Activated naive CD8-positive, alpha-beta T cell treated with anti-CD3 and anti-CD28 coated beads, Interleukin-2, amount 10 ng/mL, durations not matched to agents 7 days and 5 days (primary cell): ENCODE measurements at places on chromosomes 5 and 9. TPM values are rescaled to one million over a fixed set of nuclear protein-coding genes. Genes with fewer than 3 reads are reported as not detected.

ZNF782 gene
- 6.2 TPM for total RNA-seq

SPINK4 gene
- not detected for total RNA-seq

EIF4E1B gene
- total RNA-seq, result not detected

GRCh38 chr9:76516871-76517270, 57.9 kb downstream of the GCNT1 start:
- no peaks in the 10 kb centered on the region for H3K36me3 ChIP-seq
- peaks cover 18% of the 10 kb centered on the region for H3K27me3 ChIP-seq
- H3K4me3 ChIP-seq, result no peak overlapping the region
- no peak overlapping the region for H3K27ac ChIP-seq
- DNase-seq, result no peak

CCNJL gene
- not detected for total RNA-seq

ST6GALNAC6 gene
- 105 TPM for total RNA-seq

- DNase-seq, result no peak
- H3K4me3 ChIP-seq, result no peak overlapping the region
- H3K27ac ChIP-seq, result no peak overlapping the region
- no peaks in the 10 kb centered on the region for H3K27me3 ChIP-seq
- peaks cover 2% of the 10 kb centered on the region for H3K4me1 ChIP-seq
- H3K36me3 ChIP-seq, result peaks cover 25% of the 10 kb centered on the region
These were observed 24.9 kb downstream of the MELK start for GRCh38 chr9:36597412-36598178.

GRCh38 chr5:33371660-33372059, 69.1 kb upstream of the TARS1 start:
- H3K36me3 ChIP-seq, result no peaks in the 10 kb centered on the region
- H3K27ac ChIP-seq, result no peak overlapping the region
- H3K27me3 ChIP-seq, result no peaks in the 10 kb centered on the region
- peaks cover 3% of the 10 kb centered on the region for H3K4me1 ChIP-seq

DNA sequence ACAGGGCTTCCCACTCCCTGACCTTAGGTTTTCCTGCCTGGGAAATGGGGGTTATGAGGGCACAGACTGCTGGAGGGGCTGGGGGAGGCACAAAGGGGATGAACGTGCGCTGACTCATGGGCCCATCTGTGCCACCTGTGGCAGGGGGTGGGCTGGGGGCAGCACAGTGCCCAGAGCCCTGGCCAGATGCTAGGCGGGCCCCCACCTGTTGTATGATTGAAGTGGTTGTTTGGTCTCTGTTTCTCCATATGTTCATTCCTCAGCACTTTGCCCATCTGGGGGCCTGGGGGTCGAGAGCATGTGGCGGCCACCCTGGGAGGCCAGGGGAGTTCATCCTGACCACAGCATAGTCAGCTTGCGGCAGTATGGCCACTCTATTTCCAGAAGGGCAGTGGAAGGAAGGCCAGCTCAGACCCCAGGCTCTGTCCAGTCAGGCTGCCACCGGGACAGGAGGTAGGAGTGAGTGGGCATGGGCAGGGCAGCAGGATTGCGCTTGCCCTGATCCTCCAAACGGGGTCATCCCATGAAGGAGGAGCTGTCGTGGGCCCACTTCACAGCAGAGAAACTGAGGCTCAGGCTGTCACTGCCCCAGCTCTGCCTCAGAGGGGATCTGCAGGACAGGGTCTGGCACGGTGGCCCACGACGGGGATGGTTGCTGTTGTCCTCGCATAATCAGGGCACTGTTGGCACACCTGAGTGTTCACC, 841 bp upstream of the NINJ1 start:
- H3K27me3 ChIP-seq, result no peaks in the 10 kb centered on the region
- H3K4me1 ChIP-seq, result peaks cover 32% of the 10 kb centered on the region
- peak overlapping the region; percentile 78 for H3K4me3 ChIP-seq
- H3K36me3 ChIP-seq, result no peaks in the 10 kb centered on the region
- peak; percentile 35 for DNase-seq
- H3K27ac ChIP-seq, result peak overlapping the region; percentile 72

DNA sequence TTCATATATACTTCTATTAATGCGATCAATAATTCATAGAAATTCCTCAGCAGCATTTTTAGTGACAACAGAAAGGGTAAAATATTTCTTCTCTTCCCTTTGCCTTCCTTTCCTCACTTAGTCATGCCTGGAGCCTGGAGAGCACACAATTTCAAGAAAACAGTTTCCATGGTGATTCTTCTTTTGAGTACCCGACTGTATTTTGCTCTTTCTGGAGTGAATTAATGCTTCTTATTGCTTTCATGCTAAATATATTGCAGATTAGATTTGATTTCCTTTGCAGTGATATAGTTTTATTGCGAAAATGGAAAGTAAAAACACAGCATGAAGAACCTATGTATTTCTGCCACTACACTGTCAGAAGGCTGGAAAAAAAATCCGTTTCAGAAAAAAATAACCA, 153.5 kb downstream of the PPP2R2B start:
- no peaks in the 10 kb centered on the region for H3K4me1 ChIP-seq
- no peak overlapping the region for H3K27ac ChIP-seq
- H3K4me3 ChIP-seq, result no peak overlapping the region
- H3K27me3 ChIP-seq, result peaks cover 2% of the 10 kb centered on the region

GRCh38 chr5:170523142-170523551, 19.3 kb downstream of the KCNIP1 start:
- no peaks in the 10 kb centered on the region for H3K36me3 ChIP-seq
- no peak for DNase-seq
- H3K4me3 ChIP-seq, result no peak overlapping the region
- peaks cover 7% of the 10 kb centered on the region for H3K27me3 ChIP-seq
- H3K4me1 ChIP-seq, result no peaks in the 10 kb centered on the region
- no peak overlapping the region for H3K27ac ChIP-seq

LRRC19 gene
- total RNA-seq, result not detected

SYK gene
- total RNA-seq, result 0.69 TPM

DNA sequence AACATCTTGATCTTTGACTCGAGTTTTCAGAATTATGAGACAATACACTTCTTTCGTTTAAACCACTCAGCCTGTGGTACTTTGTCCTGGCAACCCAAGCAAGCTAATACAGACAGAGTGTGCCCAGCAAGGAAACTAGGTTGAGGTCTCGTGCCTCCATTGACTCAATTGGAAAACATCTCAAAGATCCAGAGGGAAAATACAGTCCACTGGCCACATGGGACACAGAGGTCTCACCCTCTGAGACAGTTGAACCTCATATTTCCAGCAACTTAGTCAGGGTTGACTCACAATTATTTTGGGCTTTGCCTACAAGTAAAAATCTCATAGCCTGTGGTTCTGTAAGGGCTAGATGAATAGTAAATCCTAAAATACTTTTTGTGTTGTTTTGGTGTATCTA, 631.5 kb downstream of the MTRR start:
- H3K36me3 ChIP-seq, result no peaks in the 10 kb centered on the region
- no peak overlapping the region for H3K4me3 ChIP-seq
- DNase-seq, result no peak
- no peaks in the 10 kb centered on the region for H3K4me1 ChIP-seq

DNA sequence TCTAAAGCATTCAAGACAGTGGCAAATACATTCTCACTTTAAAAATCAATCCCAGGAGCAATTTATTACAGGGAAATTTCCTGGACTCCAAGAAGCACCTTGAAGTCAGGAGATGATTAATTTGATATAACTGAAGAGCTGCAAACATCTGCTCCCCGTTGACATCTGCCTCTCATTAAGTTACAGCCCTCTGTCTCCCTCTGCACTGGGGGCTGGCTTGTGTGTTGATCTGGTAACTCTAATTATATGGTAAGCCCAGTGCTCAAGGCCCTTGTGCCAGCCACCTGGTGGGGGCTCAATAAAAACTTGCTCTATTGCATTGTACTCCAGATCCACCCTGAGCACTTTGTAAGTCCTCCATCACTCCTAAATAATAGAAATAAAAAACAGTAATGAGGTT, 131.1 kb upstream of the ZNF462 start:
- H3K4me3 ChIP-seq, result no peak overlapping the region
- no peaks in the 10 kb centered on the region for H3K27me3 ChIP-seq
- H3K36me3 ChIP-seq, result no peaks in the 10 kb centered on the region
- no peak overlapping the region for H3K27ac ChIP-seq

GRCh38 chr5:125357660-125358059, 611.2 kb upstream of the ZNF608 start:
- DNase-seq, result no peak
- no peaks in the 10 kb centered on the region for H3K27me3 ChIP-seq
- no peaks in the 10 kb centered on the region for H3K4me1 ChIP-seq

DNA sequence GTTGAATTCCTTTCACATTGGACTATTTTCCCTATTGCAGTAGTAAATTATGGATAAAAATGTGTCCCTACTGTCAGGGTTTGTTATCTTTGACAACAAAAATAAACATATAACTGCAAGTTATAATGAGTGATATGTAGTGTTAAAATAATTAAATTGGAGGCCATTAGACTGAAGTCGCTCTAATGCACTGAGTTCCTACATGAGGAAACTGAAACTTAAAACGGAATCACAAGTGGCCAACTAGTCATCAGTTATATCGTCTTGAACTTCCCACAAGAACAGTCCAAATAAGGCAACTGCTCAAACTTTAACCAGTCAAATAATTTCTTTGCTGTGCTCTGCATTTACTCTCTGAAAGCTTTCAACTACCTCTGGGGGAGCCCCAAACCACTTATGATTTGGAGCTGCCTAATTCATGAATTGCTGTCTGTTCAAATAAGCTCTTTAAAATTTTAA, 2.1 kb upstream of the IFT74 start:
- H3K4me1 ChIP-seq, result peaks cover 26% of the 10 kb centered on the region
- no peaks in the 10 kb centered on the region for H3K36me3 ChIP-seq
- peak overlapping the region; percentile 49 for H3K4me3 ChIP-seq
- H3K27me3 ChIP-seq, result no peaks in the 10 kb centered on the region
- DNase-seq, result no peak
- peak overlapping the region; percentile 82 for H3K27ac ChIP-seq

DNA sequence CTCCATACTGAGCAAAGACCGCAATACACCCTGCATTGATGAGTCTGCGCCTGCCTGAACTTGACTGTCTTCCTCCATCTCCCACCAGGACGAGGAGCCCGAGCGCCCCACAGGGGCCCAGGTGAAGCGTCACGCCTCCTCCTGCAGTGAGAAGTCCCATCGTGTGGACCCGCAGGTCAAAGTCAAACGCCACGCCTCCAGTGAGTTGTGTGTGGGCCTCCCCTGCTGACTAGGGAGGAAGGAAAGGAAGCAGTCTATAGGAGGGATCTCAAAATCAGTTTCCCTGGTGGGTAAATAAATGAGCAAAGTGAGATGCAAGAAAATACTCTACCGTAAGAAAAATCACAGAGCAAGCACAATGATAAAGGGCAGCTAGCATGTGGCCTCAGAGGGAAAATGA, 22.8 kb upstream of the GRPEL2 start:
- H3K27me3 ChIP-seq, result no peaks in the 10 kb centered on the region
- H3K4me3 ChIP-seq, result no peak overlapping the region
- H3K4me1 ChIP-seq, result no peaks in the 10 kb centered on the region
- no peak for DNase-seq
- no peak overlapping the region for H3K27ac ChIP-seq
- no peaks in the 10 kb centered on the region for H3K36me3 ChIP-seq

PRUNE2 gene
- 0.57 TPM for total RNA-seq

DNA sequence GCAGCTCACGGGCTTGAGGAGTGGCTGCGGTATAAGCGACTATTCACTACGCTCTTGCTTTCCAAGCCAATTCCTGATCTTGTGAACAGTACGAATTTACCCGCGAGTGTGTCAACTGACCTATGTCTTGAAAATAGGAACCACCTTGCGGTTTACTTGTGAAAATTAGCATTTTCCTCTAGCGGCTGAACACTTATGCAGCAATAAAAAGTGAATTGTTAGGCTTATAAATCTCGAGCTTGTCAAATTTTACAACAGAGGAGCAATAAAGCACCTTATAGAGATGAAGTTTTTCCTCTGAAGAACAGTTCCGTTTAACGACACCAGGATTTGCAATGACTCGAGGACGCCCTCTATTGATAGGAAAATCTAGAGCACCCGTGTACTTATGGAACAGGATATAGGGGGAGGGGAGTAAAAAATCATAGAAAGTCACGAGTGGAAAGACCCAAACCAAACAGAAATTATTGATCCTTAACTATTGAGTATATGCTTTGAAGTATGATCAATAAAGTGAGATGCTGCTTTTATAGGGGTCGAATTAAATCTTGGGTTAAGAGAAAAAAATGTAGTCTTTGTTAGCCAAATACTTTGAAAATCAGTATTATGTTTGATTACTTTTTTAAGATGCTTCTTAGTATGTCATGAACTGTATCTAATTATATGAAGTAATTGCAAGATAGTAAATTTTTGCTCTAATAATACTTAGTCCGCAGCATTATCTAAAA, 1.9 kb upstream of the RGMB start:
- peaks cover 41% of the 10 kb centered on the region for H3K4me1 ChIP-seq
- H3K27ac ChIP-seq, result peak overlapping the region; percentile 43
- peaks cover 50% of the 10 kb centered on the region for H3K27me3 ChIP-seq
- DNase-seq, result no peak
- H3K36me3 ChIP-seq, result no peaks in the 10 kb centered on the region
- H3K4me3 ChIP-seq, result peak overlapping the region; percentile 95

GRCh38 chr5:112333331-112333781, 85.7 kb downstream of the EPB41L4A start:
- H3K4me1 ChIP-seq, result peaks cover 6% of the 10 kb centered on the region
- H3K4me3 ChIP-seq, result no peak overlapping the region
- H3K36me3 ChIP-seq, result no peaks in the 10 kb centered on the region
- no peak for DNase-seq
